ENCODE measurements at places on chromosomes 5 and 9.

DNA sequence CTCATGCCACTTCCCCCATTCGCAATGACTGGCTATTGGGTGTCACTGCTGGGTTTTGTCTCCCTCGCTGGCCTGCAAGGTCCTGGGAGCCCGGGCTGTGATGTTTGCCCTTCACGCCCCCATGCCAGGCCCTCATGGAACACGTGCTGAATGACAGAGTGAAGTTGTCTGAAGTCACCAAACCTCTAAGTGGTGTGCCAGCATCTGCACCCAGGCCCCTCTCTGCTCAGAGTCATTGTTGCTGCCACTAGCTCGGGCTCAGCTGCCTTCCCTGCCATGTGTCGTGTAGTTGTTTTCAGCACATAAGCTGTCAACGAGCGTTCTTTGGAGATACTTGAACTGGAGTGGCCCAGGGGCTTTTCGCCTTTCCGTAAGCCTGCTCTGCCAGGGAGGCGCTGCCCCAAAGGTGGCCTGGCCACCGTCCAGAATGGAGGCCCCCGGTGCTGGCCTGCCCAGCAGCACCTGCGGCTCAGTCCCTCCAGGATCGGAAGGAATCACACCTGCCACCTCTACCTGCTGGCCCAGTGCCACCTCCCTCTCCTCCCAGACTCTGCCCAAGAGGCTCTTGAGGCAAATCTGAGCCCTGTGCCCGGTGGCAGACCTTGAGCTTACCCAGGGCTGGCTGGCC is 250.1 kb downstream of the PBX3 start:
- DNase-seq, result no peak

DNA sequence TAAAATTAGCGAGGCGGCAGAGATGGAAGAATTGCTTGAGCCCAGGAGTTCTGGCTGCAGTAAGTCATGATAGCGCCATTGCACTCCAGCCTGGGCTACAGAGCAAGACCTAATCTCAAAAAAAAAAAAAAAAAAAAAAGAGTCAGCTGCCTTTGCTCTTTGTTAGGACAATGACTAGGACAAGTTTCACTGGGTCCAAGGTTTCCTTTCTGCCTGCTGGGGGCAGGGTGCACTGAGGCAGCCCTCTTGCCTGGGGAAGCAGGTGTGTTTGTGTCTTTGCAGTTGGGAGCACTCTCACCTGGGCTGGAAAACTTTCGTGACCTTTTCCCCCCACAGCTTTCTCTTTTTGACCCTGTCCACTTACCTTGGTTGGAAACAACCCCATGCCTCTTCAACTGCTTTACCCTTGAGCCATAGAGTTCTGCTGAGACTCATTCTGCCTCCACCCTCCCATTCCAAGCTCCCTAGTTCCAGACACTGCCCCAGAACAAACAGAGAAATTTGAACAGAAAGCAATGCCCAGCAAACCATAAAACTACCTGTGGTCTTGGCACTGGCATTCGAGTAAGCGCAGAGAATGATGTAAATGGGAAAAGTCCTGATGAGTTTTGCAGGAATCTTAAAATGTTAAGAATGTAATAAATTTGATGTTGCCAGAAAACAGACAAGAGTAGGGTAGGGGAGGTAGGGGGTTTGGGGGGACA is 17.0 kb upstream of the MYO10 start:
- DNase-seq, result no peak

- DNase-seq, result no peak
Measured at GRCh38 chr5:178125253-178125906, 5.4 kb upstream of the RMND5B start.

- peak; percentile 60 for DNase-seq
Measured at GRCh38 chr5:119343766-119344165, 12.1 kb upstream of the TNFAIP8 start.

GRCh38 chr9:113644321-113644720 is 180.8 kb downstream of the RGS3 start:
- no peak for DNase-seq

DNA sequence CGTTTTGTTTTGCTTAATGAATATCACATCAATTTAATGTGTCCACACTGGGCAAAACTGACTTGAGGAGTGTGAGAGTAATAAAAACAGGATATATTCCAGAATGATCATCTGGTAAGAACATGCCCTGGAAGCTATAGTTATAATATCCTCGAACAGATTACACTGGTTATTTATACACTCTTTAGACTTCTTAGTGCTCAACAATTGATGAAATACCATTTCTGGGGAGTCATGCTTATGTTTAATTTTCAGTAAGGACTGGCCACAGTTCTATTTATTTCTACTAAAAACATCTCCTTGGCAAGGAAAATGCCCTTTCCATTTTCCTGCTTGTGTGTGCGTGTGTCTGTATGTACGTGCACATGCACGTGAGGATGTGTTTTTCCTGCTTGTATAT is 205.0 kb downstream of the TRIO start:
- DNase-seq, result no peak

DNA sequence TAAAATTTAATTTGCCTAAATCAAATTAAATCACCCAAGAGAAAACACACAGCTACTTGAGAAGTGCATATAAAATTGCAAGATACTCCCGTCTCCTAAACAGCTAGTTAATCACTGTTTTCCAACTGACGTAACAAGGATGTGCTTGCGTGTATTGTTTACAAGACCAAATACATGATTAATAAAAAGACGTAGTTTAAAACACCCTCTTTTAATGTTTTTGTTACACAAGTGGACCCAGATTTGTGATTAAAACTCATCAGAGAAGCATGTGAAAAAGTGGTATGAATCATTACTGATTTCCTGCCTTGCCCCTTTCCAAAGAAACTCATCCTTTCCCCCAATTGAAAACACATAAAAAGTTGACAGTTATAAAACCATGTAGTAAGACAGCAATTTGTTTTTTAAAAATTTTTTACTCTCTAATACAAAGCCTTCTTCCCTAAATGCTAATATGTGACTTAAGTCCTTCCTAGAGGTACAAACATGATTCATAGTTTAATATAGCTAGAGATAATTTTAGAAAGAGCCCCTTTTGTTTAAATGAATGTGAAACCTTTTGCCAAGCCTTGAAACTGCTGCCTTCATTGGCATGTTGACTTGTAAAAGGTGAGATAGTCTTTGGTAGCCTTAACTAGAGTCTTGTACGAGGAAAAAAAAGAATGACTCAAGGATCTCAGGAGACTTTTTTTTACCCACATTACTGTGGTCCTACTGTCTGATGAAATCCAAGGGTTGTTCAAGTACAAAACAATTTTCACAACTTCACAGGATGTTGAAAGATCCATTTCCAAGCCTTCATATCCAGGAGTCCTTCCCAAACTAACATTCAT is 61.4 kb upstream of the FST start:
- DNase-seq, result no peak

DNA sequence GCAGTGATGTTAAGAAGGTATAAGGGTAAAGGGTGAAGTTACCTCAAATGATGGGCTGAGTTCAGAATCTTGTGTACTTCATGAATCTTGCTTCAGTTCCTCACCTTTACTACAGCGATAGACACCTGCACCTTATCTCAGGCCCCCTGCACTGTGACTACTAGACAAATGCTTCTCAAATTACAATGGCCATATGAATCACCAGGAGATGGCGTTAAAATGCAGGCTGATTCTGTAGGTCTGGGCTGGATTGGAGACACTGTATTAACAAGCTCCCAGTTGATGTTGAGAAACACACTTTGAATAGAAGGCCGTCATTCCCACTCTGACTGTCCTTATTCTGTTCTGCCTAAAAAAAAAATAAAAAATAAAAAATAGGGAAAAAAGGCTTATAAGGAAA is 29.8 kb downstream of the TARS1 start:
- DNase-seq, result no peak

DNA sequence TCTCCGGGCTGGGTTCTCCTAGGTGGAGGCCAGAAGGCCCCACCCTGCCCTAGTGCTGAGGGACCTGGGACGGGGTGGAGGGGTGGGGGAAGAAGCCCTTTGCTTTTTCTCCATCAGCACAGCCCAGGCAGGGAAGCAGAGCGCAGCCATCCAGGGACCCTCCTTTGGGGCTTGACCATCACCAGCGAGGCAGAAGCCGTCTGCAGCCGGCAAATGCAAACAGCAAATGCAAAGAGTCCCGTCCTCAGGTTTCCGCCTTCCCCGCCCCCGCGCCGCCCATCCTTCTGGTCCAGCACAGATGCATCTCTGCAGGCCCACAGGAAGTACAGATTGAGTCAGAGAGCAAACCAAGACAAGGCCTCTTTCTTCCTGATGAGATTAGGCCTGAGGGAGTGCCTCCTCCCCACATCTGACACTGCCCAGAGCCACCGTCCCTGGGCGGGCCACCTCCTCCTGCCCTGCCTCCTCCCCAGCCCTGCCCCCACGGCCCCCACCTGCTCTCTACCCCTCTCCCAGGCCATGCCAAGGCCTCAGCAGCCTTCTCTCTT is 23.4 kb downstream of the CORO2A start:
- DNase-seq, result peak; percentile 32

- DNase-seq, result no peak
Measured at GRCh38 chr5:172086194-172086975, 79.9 kb upstream of the FBXW11 start.

DNA sequence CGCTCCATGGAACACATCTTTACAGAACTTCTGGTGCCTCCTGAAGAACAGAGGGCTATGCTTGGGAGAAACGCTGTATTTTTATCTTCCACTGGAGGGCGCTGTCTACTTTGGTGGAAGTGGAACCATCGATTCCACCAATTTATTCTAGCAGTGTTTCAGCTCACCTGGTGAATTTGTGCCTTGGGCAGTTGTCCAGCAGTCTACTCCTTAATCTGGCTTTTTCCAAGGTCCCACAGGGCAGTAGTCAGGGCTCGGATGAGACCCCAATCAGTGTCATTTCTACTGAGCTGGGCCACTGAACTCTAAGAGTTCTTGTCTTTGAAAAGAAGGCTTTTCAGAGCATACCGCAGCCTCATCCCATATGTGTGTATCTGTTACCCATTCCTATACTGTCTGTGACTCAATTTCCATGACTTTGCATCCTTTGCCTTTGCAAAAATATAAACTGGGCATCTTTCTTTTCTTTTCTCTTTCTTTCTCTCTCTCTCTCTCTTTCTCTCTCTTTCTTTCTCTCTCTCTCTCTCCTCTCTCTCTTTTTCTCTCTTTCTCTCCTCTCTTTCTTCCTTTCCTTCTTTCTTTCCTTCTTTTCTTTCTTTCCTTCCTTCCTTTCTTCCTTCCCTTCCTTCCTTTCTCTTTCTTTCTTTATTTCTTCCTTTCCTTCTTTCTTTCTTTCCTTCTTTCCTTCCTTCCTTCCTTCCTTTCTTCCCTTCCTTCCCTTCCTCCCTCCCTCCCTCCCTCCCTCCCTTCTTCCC is 138.4 kb upstream of the ZNF618 start:
- no peak for DNase-seq

DNA sequence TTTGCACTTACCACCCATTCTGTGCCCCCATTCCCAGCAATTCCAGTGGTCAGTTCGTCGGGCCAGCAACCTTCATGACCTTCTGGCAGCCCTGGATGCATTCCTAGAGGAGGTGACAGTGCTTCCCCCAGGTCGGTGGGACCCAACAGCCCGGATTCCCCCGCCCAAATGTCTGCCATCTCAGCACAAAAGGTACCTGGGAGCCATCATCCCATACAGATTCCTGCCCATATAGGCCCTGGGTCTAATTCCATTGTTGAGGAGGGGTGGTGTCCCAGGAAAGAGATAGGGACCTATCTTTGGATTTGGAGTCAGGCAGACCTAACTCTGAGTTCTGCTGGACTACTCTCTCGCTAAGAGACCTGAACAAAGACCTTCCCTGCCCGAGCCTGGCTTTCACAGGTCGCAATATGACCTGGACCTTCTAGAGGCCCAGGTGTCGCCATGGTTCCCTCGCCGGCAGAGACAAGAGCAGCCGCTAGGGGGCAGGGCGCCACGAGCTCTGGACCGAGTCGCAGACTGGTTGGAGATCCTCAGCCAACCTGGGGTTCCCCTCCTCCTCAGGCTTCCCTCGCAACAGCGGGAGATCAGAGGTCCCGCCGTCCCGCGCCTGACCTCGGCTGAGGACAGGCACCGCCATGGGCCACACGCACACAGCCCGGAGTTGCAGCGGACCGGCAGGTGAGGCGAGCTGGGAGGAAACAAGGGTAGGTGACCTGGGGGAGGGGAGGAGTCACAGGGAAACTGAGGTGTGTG is 3.1 kb downstream of the SLC4A9 start:
- peak; percentile 85 for DNase-seq

DNA sequence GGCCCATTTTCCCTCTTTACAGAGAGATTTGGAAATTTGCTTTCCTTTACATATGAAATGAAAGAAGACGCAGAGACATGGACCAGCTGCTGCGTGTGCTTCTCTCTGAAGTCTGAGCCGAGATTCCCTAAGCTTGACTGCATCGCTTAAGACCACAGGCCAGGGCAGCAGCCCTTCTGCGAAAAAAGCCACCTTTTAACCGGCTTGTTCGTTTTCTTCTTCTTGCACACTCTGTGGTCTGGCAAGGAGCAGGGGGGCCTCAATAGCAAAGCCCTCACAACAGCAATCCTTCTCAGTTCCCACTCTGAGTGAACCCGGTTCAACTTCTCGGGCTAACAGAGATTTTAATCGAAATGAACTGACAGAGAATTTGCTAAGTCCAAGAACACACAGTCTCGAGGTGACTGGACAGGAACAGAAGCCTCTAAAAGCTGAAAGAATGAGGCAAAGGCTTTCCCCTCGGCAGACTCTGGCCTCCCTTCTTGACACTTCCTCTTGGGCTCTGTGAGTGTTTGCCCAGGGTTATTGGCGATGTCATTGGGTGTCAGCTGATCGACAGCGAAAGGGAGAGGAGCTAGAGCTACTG is 512.9 kb upstream of the KLF4 start:
- no peak for DNase-seq

Data from stimulated activated CD4-positive, alpha-beta T cell treated with anti-CD3 and anti-CD28 coated beads, Interleukin-4, amount 100 ng/mL, for 1 hour (primary cell).